Fibroblast of skin of right quadriceps (primary cell): ENCODE measurements at places on chromosomes 5 and 9.

GRCh38 chr9:114121227-114122135 lies 22.4 kb upstream of the KIF12 start:
- no peak for DNase-seq

GRCh38 chr5:125293726-125294125 lies 547.3 kb upstream of the ZNF608 start:
- DNase-seq, result no peak

DNA sequence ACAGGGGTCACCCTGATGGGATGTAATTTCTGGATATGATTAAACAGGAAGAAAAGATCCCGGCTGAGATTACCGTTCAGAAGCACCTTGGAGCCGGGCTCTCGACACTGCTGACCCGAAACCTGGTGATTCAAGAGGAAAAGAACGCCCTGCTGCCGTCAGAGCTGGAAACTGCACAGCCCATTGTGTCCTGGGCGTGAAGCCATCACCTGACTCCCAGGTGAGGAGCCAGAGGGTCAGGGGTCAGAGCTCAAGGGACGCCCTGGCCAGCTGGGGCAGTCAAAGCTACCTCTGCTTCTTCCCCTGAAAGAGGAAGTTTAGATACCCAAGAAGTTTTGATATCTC lies 17.8 kb upstream of the SLC12A7 start:
- no peak for DNase-seq

- DNase-seq, result no peak
Measured at GRCh38 chr5:152593388-152593787, 188.3 kb upstream of the NMUR2 start.

DNA sequence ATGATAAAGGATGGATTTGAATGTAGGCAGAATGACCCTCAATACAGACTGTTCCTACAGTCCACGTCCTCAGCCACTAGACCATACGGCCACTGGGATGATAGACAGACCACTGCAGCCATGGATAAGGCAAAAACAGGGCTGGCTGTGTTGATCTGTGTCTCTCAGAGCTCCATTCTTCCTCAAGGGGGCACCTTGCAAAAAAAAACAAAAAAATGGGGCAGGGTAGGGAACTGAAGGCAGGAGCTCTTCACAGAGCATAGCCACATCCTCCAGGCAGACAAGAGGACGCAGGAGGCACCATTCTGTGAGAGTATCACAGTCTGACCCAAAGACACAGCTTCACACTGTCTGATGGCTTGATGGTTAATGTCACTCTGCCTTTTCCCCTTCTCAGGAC lies 61.2 kb upstream of the GABRP start:
- DNase-seq, result no peak

DNA sequence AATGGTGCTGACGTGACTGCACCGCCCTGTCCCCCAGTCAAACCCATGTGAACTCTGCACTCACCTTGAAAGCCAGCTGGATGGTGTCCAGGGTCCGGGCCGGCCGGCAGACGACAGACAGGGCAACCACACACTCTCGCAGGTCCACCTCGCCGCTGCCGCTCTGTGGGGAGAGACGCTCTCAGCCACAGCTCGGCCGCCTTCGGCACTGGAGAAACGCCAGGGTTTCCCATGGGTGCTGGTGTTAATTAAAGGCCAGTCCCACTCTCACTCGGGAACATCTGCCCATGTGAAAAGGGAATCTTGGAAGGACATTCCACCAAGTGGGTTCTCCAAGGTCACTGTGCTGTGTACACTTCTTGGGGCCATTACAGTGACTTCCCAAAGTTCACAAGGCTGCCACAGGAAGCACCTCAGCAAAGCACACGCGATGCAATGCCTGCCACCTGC lies 25.5 kb upstream of the SLC6A3 start:
- no peak for DNase-seq

GRCh38 chr9:129385211-129385934 lies 207.3 kb upstream of the IER5L start:
- DNase-seq, result no peak

- DNase-seq, result no peak
Measured at GRCh38 chr9:130262771-130263170, 2.8 kb upstream of the HMCN2 start.

GRCh38 chr9:33524306-33524947 lies 376 bp downstream of the ANKRD18B start:
- no peak for DNase-seq

- no peak for DNase-seq
Measured at GRCh38 chr5:172857982-172858381, 23.9 kb downstream of the ERGIC1 start.

DNA sequence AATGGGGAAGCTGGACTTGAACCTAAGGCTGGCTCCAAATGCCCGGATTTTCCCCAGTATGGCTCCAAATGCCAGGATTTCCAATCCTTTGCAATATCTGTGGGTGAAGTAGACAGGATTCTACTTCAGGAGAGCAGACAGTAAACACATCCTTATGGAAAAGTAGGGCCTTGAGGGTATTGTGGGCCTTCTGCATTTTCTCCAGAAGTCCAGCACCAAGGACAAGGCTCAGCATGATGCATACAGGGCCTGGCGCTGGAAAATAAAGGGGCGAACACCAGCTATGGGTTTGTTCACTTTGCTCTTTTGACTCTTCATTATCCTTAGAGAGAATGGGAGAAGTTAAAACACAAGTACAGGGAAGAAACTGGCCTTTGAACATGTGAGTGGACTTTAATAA lies 347.5 kb downstream of the SEMA5A start:
- peak; percentile 39 for DNase-seq

DNA sequence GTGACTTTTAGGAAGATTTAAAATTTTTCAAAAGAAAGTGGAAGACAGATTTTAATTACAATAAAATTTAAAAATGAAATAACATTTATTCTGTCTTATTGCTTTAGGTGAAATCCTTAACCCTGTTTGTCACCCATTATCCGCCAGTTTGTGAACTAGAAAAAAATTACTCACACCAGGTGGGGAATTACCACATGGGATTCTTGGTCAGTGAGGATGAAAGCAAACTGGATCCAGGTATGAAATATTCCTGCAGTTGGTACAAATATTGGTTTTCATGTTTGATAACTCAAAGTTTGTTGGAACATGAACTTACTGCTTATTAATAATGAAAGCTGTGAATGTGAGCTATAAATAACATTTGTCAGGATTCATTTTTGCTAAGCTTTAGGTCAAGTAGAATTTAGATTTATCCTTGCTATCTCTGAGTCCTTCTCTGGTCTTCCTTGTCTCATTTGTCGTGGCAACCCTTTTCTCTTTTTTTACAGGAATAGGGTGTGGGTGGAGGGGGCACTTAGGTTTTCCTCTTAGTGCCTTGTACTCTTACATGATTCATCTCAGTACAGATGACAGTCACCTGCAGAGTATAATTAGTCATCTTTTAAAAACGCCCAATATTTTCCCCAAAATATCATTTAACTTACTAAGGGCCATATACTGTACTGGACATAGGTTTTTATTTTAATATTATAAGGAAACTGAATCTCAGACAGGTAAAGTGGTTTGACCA lies 95.3 kb upstream of the RASGRF2 start:
- no peak for DNase-seq

DNA sequence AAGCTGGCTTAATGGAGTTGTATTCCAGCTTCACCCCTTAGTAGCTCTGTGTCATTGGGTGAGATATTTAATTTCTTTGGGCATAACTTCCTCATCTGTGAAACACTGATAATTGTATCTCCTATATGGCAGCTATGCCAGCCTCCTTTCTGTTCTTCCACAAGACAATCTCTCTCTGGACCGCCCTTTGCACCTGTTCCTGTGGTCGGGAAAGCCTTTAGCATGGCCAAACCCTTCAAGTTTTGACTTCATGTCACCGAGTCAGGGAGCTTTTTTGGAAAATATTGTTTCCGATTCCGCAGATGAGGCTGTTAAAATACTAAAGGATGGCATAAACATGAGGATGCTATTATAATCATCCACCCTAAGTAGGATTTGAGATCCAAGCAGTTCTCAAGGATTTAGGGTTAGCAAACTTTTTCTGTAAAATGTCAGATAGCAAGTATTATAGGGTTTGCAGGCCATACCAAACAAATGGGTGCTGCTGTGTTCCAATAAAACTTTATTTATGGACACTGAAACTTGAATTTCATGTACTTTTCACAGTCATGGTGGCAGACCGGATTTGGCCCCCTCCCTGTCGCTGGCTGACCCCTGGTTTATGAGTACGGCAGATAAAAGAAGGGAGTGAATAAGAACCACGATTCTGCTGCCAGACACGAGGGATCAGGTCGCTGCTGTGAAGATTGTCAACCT lies 695 bp upstream of the NDFIP1 start:
- DNase-seq, result no peak

- DNase-seq, result peak; percentile 47
Measured at GRCh38 chr5:17346811-17347210, 129.4 kb downstream of the BASP1 start.

GRCh38 chr5:147673791-147674190 lies 108.7 kb downstream of the JAKMIP2 start:
- no peak for DNase-seq

GRCh38 chr5:16345454-16345853 lies 120.1 kb downstream of the ZNF622 start:
- no peak for DNase-seq

GRCh38 chr9:71663931-71664459 lies 104.3 kb downstream of the CEMIP2 start:
- DNase-seq, result peak; percentile 43

DNA sequence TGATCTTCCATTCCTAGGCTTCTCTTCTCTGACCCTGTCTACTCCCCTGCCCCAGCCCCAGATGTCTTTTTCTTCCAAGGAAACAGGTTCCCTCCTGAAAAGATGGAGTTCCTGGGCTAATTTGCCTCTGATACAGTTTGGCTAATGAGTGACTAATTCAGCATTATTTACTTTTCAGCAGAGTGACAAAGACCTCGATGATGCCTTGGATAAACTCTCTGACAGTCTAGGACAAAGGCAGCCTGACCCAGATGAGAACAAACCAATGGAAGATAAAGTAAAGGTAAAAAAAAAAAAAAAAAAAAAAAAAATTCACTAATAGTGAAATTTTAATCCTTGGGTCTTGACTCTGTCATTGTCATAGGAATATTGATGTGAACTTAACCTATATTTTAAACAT lies 42.7 kb downstream of the ERAP1 start:
- no peak for DNase-seq

- DNase-seq, result no peak
Measured at GRCh38 chr5:31656806-31657205, 17.9 kb downstream of the PDZD2 start.

GRCh38 chr5:103513701-103514100 lies 48.9 kb downstream of the NUDT12 start:
- no peak for DNase-seq

DNA sequence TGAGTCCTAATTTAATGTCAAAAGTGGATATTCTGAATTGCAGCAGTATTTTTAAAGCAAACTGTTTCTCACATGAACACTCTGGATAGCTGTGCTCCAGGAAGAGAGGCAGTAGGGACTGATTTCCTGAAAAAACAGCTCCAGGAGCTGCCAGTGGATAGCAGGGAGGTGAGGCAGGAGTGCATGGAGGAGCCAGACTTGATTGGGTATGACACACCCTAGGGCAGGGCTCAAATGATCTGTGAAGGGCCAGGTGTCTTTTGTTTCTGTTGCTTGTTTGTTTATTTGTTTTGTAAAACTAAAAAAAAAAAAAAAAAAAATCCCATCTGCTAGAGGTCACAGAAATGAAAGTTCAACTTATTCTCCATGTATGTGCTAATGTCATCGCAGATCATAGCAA lies 83.4 kb downstream of the ADRB2 start:
- DNase-seq, result no peak

DNA sequence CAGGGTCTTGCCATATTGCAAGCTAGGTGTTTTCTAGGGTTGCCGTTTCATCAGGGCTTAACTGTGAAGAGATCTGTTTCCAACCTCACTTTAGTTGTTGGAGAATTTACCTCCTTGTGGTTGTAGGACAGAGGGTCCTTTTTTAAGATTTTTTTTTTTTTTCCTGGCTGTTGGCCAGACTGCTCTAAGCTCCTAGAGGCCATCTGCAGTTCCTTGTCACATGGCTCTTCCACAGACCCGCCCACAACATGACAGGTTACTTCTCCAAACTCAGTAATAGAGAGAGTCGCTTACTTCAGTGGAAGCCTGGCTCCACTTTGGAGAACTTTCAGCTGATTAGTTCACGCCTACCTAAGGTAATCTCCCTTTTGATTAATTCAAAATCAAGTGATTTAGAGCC lies 543.7 kb downstream of the DMRTA1 start:
- no peak for DNase-seq

DNA sequence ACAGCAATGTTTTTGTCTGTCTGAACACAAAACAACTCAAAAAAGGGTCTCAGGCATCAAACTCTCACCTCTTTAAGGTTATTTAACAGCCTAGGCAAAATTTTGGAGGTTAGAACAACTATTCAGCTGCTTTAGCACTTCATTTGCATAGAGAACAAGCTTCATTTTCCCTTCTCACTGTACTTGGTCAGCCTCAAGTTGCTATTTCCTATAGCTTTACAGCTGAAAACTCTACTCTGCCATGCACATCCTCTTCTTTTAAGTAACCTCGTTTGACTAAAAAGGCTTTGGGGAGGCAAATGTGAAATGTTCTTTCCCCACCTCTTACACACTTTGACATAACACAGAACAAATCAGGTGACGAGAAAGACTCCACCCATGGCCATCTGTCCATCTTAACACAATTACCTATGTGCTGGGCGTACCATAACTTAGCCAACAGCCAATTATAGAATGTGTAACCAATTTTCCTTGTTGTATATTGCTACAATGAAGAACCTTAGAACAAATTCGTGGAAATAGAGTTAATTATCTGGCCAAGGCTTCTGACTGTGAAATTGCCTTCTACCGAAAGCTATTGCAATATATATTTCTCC lies 195.7 kb downstream of the DCP2 start:
- DNase-seq, result no peak

- no peak for DNase-seq
Measured at GRCh38 chr5:158977642-158978041, 122.1 kb downstream of the EBF1 start.

DNA sequence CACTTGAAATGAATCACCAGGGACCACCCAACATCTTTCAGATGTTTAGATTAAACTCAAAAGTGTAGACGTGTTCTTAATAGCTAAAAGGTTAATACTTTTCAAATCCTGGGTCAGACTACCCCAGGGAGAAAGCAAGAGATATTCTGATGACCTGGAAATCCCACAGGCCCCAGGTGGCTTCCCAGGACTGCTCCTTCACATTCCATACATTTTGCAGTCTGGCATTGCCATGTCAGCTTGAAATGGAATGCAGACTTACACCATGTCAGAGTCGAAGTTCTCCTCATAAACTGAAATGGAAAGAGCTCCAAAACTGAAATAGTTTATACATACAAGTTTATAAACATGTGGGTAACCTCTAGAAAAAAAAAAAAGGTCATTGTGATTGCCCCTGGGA lies 61.5 kb downstream of the TMEM167A start:
- no peak for DNase-seq

DNA sequence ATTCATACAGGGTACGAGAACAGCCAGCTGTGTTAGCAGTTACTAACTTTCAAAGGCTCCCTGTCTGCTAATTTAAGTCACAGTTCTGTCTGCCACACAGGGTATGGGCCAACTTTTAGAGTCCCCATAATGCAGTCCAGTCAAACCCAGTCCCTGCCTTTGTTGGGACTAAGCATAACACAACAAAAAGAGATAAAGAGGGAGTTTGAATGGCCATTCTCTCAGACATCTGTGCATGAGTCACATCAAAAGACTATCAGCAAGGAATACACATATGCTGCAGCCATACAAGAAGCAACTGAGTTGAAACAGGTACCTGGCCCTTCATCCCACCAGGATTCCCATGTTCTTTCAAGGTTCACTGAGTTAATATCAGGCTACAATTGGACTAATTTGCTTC lies 744.5 kb upstream of the C9orf72 start:
- no peak for DNase-seq
